ENCODE measurements at places on chromosomes 16 and 17. TPM values are rescaled to one million over a fixed set of nuclear protein-coding genes. Genes with fewer than 3 reads are reported as not detected.

DNA sequence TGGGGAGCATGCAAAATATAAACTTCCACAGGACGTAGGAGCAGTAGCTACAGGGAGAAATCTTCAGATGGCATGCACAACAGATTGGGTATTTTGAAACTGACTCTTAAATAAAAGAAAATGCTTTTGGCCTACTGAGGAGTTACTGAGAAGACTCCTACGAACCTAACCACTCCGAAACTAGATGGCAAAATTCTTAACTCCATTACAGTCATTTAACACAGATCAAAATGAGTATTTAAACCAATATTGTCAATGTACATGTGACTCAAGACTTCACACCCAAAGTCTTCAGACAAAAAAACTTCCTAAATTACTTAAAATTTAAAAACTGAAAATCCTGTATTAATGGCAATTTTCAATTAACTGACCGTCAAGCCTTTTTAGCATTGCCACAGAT, 8.4 kb upstream of the TERB1 start:
- no peaks in the 10 kb centered on the region for H3K4me1 ChIP-seq
- H3K36me3 ChIP-seq = peaks cover 69% of the 10 kb centered on the region
- no peak for DNase-seq
- H3K27ac ChIP-seq = no peak overlapping the region
- H3K27me3 ChIP-seq = no peaks in the 10 kb centered on the region

DNA sequence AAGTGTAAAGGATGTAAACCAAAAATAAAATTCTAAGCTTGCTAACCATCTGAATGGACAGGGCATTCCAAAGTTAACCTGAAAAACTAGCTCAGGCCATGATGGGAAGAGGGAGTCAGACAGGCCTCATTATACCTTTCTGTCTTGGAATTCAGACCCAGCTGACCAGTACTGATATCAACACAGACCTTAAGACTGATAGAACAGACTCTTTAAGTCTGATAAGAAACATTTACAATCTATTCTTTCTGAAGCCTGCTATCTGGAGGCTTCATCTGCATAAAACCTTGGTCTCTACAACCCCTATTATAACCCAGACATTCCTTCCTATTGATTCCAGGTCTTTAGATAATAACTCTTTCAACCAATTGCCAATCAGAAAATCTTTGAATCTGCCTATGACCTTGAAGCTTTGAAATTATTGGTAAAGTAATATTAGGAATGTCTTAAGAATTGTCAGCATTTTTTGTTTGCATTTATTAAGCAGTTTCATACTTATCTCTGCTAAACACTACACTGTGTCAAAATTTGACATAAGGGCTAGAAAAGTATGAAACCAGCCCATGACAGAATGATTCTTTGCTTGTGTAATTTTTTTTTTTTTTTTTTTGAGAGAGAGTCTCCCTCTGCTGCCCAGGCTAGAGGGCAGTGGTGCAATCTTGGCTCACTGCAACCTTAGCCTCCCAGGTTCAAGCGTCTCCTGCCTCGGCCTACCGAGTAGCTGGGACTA, 12.9 kb upstream of the PRSS54 start:
- H3K27me3 ChIP-seq = peaks cover 7% of the 10 kb centered on the region
- no peaks in the 10 kb centered on the region for H3K4me1 ChIP-seq
- H3K4me3 ChIP-seq = no peak overlapping the region
- no peaks in the 10 kb centered on the region for H3K36me3 ChIP-seq
- no peak for DNase-seq
- no peak overlapping the region for H3K27ac ChIP-seq

GRCh38 chr17:21212826-21213637, 929 bp downstream of the TMEM11 start:
- no peaks in the 10 kb centered on the region for H3K27me3 ChIP-seq
- H3K27ac ChIP-seq = peak overlapping the region; percentile 98
- H3K36me3 ChIP-seq = peaks cover 3% of the 10 kb centered on the region
- H3K4me3 ChIP-seq = peak overlapping the region; percentile 92

DNA sequence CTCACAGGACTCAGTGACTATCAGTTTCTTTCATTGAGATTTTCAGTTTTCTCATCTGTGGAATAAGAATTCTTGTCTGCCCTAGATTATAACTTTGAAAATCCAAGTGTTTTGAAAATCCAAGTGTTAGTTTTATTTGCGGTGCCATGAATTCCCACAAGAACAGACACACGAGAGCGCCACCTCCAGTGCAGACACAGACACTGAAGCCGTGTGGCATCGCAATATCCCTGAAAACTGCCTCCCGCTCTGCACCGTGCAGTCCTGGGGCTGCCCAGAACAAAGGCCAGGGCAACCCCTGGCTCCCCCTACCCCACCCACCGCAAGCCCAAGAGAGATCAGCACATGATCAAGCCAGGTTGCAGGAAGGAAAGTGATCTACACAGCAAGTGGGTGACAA, 229.5 kb upstream of the ASIC2 start:
- peaks cover 13% of the 10 kb centered on the region for H3K4me1 ChIP-seq
- DNase-seq = no peak
- H3K36me3 ChIP-seq = no peaks in the 10 kb centered on the region
- H3K4me3 ChIP-seq = no peak overlapping the region

DNA sequence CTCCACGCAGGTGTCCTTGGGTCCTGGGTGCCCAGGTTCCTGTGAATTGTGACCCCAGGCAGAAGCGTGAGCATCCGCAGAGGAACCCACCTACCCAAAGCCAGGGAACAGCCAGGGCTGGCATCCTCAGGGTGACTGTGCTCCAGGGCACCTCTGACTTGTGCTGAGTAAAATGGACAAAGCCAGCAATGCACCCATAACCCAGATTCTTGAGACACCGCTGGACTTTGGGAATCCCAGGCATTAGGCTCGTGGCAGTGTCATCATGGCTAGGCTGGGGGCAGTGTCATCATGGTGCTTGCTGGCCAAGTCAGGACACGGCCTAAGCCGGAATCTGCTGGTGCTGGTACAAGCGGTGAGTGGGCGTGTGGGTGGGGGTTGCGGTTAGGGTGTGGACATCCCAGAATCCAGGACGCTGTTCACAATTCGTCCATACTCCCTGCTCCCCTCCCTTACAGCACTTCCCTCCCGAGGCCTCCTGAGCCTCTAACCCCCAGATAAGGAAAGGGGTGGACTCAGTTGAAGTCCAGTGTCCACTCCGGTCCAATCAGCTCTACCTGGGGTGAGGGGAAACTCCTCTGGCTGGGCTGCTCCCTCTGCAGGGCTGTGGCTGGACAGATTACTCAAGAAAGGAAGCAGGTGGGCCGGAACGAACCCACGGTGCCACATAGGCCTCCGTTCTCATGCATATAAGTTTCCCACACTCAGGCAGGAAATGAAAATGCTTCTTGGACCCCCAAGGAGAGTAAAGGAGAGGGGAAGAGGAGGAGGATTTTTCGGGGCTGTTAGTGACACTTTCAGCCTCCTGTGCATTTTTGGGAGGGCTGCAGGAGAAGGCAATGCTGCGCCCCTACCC, 138.9 kb downstream of the SEC14L1 start:
- no peaks in the 10 kb centered on the region for H3K36me3 ChIP-seq
- peak overlapping the region; percentile 72 for H3K4me3 ChIP-seq
- peaks cover 26% of the 10 kb centered on the region for H3K4me1 ChIP-seq
- H3K27me3 ChIP-seq = peaks cover 29% of the 10 kb centered on the region
- no peak for DNase-seq

- no peaks in the 10 kb centered on the region for H3K27me3 ChIP-seq
- H3K4me3 ChIP-seq = no peak overlapping the region
- H3K27ac ChIP-seq = peak overlapping the region; percentile 59
- peaks cover 41% of the 10 kb centered on the region for H3K36me3 ChIP-seq
Measured at GRCh38 chr16:85659805-85660511, 28.8 kb downstream of the GINS2 start.

DNA sequence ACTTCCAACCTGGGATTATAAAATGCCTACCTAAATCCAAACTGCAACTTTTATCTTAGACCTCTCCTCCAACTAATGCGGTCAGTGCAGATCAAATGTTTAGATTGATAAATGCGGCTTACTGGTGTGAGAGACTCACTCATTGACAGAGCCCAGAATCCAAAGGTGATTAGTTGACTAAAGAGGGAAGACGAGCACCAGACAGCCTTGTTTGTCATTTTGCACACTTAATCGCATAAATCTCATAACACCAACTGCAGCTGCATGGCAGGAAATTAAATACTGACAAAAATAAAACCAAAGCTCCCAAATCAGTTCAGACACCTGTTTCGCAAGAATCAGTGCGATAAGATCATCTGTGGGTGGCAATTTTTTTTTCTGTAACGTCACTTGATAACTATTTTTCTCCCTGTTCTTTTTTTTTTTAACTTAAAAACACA, 35.9 kb downstream of the NACA2 start:
- peaks cover under 1% of the 10 kb centered on the region for H3K27me3 ChIP-seq
- no peaks in the 10 kb centered on the region for H3K36me3 ChIP-seq
- no peak for DNase-seq
- no peak overlapping the region for H3K27ac ChIP-seq
- peaks cover 33% of the 10 kb centered on the region for H3K4me1 ChIP-seq
- H3K4me3 ChIP-seq = no peak overlapping the region

- no peak overlapping the region for H3K27ac ChIP-seq
- no peak overlapping the region for H3K4me3 ChIP-seq
- DNase-seq = no peak
- H3K36me3 ChIP-seq = no peaks in the 10 kb centered on the region
Measured at GRCh38 chr17:55673743-55674506, 48.7 kb downstream of the TMEM100 start.

SEZ6 gene
- total RNA-seq = not detected

TP53TG3B gene
- total RNA-seq = not detected

SLC5A2 gene
- 0.36 TPM for total RNA-seq

- no peak for DNase-seq
- H3K4me3 ChIP-seq = no peak overlapping the region
Measured at GRCh38 chr16:16982614-16983013, 488.1 kb downstream of the XYLT1 start.

MFSD11 gene
- 34.4 TPM for total RNA-seq

DNA sequence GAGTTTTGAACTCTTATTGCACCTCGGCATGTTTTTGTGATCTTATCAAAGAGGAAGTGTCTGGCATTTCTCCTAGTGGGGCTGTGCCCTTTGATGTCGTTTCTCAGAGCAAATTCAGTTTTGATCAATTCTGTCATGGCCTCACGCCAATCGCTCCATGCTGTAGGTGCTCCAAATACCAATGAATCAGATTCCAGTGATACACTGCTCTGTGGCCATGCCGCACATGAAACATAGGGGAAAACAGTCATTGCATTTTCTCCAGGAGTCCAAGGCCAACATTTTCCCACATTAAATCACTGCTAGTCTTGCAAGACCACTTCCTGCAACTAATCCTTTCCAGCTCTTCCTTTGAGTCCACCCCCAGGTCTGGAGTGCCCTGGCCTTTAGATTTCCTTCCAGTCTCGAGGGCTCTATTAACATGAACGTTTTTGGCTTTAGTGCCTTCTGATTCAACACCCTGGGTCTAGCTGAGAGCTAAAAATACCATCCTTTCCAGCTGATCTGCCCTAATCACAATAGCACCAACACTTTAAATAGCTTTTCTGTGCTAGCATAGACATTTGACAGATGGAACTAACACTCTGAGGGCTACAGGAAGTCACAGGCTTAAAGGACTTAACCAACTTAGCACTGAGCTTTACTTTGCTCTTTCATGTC, 18.2 kb upstream of the RASL10B start:
- peaks cover 26% of the 10 kb centered on the region for H3K4me1 ChIP-seq
- no peak for DNase-seq
- H3K36me3 ChIP-seq = peaks cover 10% of the 10 kb centered on the region
- H3K27me3 ChIP-seq = no peaks in the 10 kb centered on the region
- no peak overlapping the region for H3K27ac ChIP-seq

SERPINF2 gene
- 0.44 TPM for total RNA-seq

IQCK gene
- total RNA-seq = 15.4 TPM

TK1 gene
- 23.3 TPM for total RNA-seq

- no peaks in the 10 kb centered on the region for H3K27me3 ChIP-seq
- no peaks in the 10 kb centered on the region for H3K36me3 ChIP-seq
- no peak for DNase-seq
- H3K4me3 ChIP-seq = no peak overlapping the region
Measured at GRCh38 chr16:29312835-29313558, 93.5 kb downstream of the NPIPB11 start.

DNA sequence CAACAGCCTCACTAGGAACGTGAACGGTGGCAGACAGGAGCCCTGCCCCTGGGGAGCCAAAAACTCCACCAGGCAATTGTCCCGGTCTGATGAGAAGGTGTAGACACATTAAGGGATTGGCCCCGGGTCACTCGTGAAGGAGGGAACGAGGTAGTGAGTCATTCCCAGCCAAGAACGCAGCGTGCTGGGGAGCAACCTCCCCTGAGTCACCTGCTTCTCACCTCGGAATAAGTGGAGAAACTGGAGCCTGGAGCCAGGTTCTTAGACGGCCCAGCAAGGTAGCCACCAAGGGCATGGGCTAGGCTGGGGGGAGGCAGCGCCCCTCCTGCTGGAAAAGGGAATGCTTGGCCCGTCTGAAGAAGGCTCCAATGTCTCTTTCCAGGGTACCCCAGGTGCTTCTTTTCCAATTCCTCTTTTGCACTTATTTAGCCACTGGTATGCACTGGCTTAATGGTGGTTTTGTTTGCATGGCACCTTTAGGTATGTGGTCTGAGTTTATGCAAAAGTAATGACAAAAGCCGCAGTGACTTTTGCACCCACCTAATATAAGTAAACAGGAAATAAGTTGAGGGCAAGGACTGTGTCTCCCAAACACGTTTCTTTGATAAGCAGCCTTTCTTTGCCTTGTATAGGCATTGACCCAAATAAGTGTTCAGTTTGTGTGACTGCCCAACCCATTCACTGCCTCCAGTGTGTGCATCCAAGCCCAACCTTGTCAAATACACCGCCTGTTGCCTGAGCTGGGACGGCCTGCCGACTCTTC, 1.8 kb upstream of the HELZ start:
- no peaks in the 10 kb centered on the region for H3K27me3 ChIP-seq
- peak overlapping the region; percentile 94 for H3K27ac ChIP-seq
- H3K4me1 ChIP-seq = peaks cover 33% of the 10 kb centered on the region
- peak overlapping the region; percentile 79 for H3K4me3 ChIP-seq

DGKE gene
- 9.4 TPM for total RNA-seq

DNA sequence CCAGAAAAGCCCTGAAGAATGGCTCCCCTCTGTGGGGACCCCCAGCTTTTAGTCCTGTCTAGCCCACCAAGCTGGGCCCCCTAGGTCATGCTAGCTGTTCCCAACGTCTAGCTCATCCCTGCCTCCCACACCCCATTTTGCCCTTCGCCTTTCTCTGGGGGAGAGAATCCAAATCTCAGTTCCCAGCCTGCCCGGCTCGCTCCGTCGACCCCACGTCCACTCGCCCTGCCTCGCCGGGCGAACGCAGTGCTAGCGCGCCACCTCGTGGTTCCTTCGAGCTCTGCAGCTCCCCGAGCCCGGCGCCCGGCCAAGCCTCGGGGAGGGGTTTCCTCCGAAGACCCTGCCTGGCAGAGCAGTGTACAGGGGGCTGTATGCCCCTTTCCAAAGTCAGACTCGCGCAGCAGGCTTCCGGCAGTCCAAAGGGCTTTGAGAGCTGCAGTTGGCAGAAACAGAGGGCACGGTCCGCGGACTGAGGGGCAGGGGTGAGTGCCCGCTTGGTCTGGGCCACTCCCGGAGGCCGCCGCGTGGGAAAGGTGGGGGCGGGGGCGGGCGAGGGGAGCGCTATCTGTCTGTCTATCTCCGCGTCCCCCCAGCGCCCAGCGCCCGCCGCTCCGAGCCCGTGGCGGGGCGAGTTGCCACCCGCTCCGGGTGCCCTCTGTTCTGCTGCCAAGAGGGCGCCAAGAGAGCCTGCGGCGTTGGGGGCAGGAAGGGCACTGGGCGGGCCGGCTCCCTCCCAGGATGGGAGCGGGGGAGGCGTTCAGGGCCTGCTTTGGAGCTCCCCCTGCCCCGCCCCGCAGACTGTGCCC, 1.7 kb upstream of the DLX3 start:
- peaks cover 44% of the 10 kb centered on the region for H3K4me1 ChIP-seq
- peak overlapping the region; percentile 70 for H3K4me3 ChIP-seq
- peak; percentile 92 for DNase-seq
- peaks cover 56% of the 10 kb centered on the region for H3K27me3 ChIP-seq
- no peak overlapping the region for H3K27ac ChIP-seq

Data from mesothelial cell of epicardium (in vitro differentiated cells).